Hematopoietic multipotent progenitor cell treated with erythropoietin and hydrocortisone succinate and interleukin-3 and kit ligand, for 17 days (in vitro differentiated cells): ENCODE measurements at places on chromosomes 4 and X.

DNA sequence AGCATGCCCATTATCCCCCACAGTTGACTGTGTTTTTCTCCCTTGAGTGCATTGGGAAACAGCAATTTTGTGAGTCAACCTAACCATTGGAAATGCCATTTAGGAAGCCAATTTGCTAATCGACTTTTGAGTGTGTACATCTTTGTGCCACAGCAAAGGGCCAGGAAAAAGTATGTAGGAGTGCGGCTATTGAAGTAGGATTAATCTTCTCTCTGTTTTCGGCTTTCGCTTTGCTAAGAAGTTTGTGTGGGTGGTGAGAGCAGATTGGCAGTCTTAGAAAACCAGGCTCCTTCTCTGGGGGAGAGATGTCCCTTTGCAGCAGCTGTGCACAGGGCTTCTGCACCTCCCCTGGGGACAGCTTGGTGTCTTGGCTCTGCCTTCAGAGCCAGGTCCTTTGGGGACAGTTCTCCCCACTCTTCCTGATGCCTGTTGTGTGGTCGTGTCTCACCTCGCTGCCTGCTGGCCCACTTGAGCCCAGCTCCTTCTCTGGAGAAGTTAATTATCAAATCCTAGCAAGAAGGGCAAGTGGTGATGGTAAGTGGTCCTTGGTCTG is 74.5 kb downstream of the GEMIN8 start:
- no peak for DNase-seq

GRCh38 chrX:119375561-119375960 is 23.6 kb upstream of the SLC25A43 start:
- DNase-seq: no peak

DNA sequence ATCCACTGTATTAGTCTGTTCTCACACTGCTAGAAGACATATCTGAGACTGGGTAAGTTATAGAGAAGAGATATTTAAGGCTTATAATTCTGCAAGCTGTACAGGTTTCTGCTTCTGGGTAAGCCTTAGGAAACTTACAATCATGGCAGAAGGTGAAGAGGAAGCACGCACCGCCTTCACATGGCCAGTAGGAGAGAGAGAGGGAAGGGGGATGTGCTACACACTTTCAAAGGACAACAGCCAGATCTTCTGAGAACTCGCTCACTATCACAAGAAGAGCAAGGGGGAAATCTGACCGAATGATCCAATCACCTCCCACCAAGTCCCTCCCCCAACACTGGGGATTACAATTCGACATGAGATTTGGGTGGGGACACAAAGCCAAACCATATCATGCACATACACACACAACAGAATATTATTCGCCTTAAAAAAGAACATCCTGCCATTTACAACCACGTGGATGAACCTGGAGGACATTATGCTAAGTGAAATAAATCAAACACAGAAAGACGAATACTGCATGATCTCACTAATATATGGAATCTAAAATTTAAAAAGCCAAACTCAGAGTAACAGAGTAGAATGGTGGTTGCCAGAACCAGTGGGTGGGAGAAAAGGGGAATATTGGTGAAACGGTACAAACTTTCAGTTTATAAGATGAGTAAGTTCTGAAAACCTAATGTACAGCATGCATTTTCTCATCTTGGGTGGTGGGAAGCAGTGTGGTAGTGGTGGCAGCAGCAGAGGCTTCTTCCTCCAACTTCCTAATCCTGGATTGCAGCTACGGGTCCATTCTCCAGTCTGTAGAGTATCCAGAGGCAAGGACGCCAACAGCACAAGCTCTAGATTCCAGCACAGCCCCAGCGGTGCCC is 12.8 kb downstream of the FRYL start:
- DNase-seq: no peak

DNA sequence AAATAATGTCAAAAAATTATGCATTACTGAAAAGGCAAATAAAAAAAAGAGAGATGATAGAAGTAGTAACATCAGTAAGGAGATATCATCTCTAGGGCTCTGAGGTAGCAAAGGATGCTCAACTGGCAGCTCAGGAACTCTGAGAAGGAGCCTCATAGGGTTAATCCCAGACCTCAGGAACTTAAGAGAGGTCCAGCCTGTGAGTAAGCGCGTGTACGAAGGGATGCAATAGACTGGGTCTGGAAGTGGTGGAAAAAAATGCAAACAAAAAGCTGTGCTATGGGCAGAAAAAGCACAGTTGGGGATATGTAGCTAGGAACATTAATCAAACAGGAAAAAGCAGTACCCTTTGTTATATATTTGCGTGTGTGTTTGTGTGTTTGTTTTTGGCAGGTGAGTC is 282.0 kb downstream of the GALNTL6 start:
- no peak for DNase-seq

DNA sequence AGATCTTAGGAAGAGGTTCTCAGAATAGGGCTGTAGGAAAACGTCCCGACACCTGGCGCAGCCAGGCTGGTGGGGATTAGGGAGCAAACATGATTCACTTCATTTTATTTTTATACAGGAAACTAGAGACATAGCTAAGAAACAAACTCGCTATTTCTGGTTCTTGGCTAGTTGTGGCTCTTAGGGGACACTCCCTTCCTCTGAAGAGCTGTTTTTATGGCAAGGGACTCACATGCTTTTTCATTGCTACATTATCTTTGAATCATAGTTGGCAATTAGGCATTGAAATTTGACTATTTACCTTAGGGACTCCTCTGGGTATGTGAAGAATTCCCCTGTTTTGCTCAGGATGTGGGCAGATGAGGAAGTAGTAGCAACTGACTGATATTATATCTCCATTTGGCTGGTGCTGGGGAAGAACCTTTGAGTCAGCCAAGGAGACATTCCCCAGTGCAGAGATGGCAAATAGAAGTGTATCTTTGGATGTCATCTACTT is 174.5 kb downstream of the SMIM20 start:
- DNase-seq: no peak
